ENCODE measurements at places on chromosomes 3 and 15.

GRCh38 chr15:40952901-40953712, at the start of gene CHAC1:
CHAC1 (plus strand) TSS chr15:40953471; CDS start chr15:40953584, 113 bp downstream.
- DNase-seq = peak; percentile 97

DNA sequence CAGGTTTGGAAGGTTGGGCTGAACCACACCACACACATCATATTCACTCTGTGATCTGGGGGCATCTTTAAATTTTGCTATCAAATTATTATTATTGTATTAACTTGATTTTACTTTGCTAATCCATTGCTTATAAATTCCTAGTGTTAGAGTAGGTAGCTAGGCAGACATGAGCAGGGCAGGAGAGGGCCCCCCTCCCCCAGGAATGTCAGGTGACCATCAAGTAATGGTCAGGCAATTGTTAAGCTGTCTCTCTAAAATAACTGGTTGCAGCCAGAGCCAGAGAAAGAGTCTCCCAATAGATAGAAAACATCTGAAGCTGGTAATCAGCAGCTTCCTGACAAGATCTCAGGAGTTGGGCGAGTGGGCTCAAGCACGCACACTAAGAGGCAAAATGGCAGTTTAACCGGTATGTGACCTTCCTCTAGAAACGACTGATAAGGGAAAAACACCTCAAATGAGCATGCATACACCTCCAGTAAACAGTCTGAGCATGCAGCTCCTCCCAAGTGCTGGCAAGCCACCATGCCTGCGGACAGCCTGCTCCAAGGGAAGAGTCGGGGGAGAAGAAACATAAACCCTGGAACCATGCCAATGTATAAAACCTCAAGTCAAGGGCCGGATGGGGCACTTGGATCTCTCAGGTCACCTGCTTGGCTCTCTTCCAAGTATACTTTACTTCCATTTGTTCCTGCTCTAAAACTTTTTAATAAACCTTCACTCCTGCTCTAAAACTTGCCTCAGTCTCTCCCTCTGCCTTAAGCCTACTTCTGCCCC, 3.1 kb upstream of the CXCR6 start:
- DNase-seq = no peak

- DNase-seq = no peak
These were observed 61.6 kb downstream of the DIPK2A start for GRCh38 chr3:144033240-144033589.

DNA sequence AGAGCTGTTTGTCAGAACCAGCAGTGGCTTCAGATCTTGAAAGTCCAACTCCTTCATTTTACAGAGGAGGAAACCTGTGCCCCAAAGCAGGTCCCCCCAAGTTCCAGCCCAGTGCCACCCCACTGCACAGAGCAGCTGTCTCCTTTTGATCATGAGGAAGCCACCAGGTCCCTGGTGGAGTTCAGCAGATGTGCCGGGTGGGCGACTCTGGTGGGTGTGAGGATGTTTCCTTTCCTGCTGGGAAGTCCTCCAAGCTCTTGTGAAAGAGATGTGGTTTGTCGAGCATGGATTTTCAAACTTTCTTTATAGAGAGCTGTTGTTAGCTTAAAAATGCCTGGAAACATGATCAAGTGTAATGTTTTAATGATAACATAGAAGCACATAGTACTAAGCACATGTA, 52.0 kb downstream of the SMAD3 start:
- DNase-seq = no peak

DNA sequence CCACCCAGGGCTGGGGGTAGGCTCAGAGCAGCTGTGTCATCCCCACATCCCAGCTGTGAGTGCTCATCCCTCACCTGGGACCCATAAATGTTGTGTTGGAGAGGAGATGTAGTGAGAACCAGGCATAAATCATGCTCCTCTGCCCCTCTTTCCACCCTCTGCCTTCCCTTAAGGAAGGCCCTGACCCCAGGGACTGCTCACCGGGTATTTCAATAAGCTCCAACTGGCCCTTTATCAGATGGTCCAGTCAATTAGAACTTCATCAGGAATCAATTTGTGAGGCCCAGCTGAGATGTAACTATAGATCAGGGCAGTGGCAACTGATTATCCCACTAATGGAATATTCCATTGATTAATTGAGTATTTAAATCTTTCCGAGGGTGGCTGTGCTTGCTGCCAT, 50.8 kb upstream of the NTRK3 start:
- DNase-seq = no peak

GRCh38 chr3:65245133-65246063, 557.6 kb upstream of the ADAMTS9 start:
- DNase-seq = no peak

DNA sequence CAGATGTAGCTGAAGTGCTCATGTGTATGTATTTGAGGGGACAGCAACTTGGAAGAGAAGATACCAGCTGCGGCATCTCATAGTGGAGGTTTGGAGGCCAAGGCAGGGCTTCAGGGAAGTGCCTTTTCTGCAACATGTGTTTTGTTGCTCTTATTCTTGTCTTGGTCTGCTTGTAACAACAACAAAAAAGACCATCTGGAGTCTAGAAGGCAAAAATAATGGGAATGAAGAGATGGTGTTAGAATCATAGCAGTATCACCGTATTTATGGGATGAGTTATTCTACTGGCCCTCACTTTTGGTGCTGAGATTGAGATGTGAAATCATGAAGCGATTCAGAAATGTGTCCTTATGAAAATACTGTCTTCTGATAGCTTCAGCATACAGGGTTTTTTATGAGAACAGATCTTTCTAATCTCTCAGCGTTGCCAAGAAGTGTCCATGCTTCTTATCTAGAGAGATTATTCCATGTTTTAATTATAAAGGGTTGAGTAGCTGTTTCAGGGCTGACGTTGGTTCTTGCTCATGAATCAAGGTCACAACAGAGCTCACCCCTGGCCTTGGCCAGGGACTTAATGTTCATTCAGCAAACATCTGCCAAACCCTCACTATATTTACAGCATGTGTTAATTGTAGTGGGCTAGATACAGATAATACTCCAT, 58.0 kb downstream of the ITPR1 start:
- no peak for DNase-seq

GRCh38 chr3:16770021-16770420, 114.7 kb upstream of the PLCL2 start:
- DNase-seq = no peak

Data from GM12865 (cell line).